ENCODE measurements at places on chromosomes 6 and 20.

- no peak for DNase-seq
Observed at GRCh38 chr6:107550241-107550840, 60.4 kb downstream of the SOBP start.

DNA sequence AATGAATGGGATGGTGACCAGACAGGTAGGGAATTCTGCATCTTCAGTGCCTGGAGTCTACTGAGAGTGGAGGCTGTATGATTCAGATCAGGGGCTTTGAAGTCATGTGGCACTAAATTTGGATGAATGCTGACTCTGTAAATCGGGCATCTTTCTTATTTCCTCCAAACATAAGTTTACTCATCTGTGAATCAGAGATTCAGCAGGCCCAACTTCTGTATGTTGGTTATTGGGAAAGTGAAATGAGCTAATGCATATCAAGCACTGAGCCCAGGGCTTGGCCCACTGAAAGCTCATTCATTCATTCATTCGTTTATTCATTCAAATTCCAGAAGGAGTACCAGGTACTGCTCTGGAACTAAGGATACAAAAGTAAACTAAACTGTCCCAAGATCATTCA is 192.3 kb upstream of the RIN2 start:
- DNase-seq = no peak

DNA sequence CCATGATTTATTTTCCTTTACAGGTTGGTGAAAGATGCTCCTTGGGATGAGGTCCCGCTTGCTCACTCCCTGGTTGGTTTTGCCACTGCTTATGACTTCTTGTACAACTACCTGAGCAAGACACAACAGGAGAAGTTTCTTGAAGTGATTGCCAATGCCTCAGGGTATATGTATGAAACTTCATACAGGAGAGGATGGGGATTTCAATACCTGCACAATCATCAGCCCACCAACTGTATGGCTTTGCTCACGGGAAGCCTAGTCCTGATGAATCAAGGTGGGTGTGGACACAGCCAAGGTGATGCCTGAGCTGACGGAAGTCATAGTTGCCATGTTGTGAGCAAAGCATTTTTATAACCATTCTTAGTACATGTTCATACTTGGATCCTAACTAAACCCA is 34.6 kb upstream of the CALHM6 start:
- no peak for DNase-seq

- DNase-seq = no peak
Observed at GRCh38 chr6:148854096-148854495, 107.3 kb downstream of the UST start.

DNA sequence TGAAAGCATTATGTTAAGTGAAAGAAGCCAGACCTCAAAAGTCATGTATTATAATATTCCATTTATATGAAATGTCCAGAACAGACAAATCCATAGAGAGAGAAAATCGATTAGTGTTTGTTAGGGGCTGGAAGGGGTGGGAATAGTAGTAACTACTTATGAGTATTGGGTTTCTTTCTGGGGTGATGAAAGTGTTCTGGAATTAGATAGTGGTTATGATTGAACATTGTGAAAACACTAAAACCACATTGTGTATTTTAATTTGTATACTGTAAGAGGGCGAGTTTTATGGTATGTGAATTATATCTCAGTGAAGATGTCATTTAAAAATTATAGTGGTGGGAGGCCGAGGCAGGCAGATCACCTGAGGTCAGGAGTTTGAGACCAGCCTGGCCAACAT is 52.0 kb upstream of the KIF13A start:
- DNase-seq = peak; percentile 70

GRCh38 chr6:30974490-30975252 is 8.8 kb upstream of the MUC21 start:
- no peak for DNase-seq

DNA sequence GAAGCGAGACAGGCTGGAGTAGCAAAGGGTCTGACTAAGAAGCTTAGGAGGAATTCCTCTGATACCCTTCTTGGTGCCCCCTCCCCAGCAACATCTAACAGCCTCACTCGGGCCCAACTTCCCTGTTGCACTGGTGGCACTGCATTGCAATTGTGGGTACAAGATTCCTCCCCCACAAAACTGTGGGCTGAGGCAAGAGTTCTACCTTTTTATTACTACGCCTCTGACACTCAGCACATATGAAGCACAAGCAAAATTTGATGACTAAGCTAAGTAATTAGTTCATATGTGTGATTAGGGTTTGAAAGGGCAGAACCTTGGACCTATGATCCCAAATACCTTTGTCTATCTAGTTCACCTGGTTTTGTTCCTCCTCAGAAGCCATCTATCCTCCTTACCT is 83.5 kb downstream of the ZHX3 start:
- DNase-seq = no peak

GRCh38 chr6:53335224-53335994 is 13.3 kb downstream of the ELOVL5 start:
- DNase-seq = no peak

DNA sequence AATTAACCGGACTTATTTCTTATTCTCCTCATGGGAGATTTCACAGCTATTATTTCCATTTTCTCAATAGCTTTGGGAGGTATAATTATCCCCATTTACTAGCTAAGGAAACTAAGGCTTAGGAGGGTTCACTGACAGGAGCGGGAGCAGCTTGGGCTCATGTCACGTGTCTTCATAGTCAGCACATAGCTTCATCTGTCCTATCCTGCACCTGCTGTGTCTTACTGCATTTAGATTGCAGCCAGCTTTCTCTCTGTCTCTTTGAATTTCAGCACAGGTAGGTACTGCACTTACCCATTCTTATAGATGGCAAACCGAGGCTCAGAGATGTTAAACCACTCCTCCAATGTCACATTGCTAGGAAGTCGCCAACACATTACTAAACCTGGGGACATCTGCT is 839.9 kb downstream of the MAFB start:
- no peak for DNase-seq

- no peak for DNase-seq
Observed at GRCh38 chr6:168311410-168312124, 8.0 kb downstream of the DACT2 start.

DNA sequence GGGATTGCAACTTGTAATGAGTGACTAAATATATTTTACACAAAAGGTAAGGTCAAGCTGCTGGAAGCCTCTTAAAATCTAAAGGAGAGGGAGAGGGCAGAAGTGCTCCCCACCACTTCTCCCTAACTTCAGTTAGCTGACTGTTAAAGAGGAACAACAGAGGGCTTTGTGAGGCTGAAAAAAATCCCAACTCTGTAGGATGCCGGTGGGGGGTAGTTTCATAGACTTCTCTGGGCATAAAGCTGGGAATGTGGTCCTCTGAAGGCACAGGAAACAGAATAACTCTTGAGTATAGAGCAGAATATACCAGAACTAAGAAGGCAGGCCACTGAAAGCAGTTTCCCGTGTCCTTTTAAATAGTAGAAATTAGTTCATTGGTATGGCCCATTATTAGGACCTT is 71.6 kb downstream of the KIF6 start:
- no peak for DNase-seq

GRCh38 chr6:98833307-98834059 is 891 bp upstream of the POU3F2 start:
- DNase-seq = peak; percentile 31

DNA sequence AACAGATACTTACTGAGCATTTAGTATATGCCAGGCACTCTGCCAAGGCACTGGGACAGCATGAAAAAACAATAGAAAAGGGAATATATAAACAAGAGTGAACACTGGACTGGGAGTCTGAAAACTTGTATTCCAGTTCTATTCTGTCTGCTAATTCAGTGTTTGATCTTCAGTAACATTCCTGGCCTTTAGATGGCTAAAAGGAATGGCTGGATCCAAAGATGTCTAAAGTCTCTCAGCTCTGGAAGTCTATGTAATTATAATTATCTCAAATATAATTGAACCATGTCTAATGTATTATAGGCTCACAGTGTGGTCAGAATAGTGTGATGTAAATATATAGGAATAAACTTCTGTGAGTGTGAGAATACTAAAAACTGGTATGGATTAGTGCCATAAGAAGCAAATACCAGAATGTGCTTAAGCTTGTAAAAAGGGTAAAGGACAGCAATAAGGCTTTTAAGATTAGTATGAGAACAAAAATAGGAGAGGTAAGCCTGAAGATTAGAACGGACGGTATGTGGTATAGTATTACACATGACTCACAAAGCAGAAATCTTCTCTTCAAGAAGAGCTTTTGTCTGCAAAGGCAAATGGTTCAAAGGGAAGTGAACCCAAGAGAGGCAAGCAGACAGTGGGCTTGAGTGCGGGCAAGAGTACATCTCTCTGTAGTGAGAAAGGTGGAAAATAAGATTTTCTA is 68.5 kb downstream of the TMEM200A start:
- DNase-seq = peak; percentile 88

DNA sequence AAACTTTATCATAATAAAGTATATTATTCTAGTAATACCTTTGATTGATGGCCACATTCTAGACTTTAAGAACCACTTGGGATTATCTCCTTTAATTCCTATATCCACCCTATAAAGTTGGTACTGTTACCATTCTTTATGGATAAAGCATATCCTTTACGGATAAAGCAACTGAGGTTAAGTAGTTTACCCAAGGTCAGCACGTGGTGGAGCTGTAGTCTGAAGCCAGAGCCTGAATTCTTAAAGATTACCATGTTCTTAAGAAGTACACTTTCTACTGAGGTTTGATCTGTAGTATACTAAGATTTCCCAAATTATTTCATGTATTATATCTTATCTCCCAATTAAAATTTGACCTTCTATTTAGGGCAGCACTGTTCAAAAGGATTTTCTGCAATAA is 3.0 kb upstream of the NCOA7 start:
- DNase-seq = peak; percentile 66

GRCh38 chr6:81772741-81773140 is 20.3 kb upstream of the TENT5A start:
- DNase-seq = peak; percentile 84

DNA sequence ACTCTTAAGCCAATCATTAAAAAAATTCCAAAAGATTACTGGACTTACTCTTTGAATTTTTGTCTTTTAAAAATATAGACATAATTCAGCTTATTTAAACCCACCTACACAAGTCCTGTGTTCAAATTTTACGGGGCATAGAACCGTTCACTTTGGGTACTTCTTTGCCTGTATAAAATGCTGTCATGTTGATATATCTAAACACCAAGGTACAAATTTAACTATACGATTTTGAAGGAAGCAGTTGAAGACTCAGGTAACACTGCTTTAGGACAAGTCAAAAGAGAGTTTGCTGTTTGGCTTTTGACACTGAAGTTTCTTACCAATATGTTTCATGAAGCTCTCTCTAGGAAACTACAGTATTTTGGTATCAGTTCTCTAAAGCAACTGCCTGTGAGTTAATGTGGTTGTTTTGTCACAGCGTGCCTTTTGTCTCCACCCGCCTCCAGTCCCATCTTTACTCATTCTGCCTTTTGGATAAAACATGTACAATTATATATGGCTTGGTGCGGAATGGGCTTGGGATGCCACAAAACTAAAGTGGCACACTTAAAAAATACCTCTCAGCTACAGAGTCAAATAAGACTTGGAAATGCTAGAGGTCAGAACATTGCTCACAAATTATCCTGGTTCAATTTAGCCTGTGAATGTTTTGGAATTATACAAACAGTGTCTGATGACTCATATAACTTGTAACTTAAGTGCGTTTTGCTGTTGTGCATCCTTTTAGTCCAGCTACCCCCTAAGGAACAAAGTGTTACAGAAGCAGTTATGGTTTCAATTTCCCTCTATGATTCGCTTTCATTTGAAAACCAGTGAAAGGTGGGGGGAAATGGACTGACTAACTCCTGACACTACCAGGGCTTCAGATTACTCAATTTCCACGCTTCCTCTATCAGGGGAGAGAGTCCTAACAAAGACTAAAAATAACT is 38.7 kb downstream of the RGS17 start:
- DNase-seq = peak; percentile 97

DNA sequence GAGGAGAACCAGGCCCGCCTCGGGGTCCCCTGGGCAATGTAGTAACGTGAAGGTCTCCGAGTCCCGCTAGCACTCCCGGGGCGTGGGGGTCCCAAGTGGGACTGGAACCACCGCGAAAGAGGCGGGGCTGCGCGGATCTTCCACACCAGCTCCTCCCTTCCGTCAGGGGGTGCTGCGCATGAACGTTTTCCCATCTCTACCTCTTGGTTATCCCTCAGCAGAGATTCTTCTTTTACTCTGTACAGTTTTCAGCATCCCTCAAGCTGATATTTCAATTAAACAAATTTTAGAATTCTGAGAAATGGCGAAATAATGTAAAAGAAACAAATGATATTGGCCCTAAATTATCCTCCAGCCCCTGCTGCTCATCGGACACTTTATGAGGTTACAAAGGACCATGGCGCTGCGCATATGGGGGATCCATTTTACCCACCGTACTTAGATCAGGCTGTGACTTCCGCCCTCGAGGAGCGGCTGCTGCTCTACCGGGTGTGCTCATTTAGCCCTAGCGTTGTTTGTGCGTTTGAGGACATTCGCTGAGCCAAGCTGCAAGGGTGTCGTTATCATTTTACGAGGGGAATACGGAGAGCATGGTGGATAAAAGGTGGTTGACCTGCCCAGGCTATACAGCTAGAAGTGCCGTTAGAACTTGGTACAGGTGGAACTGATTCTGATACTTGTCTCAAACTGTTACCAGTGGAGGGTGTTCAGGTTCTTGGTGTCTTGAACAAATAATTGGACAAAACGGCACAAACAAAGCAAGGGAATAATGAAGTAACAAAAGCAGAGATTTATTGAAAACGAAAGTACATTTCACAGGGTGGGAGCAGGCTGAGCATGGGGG is 75.2 kb upstream of the CHD6 start:
- peak; percentile 92 for DNase-seq

DNA sequence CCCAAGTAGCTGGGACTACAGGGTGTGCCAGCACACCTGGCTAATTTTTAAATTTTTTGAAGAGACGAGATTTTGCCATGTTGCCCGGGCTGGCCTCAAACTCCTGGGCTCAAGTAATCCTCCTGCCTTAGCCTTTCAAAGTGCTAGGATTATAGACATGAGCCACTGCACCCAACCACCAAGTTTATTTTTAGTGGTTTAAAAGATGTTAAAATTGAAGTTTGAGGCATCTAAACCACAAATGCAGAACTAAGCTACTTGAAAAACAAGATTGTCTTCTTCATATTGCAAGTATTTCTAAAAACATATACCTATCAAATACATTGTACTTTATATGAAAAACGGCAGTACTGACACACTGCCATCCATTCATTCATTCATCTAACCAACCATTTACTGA is 31.6 kb downstream of the WASF1 start:
- no peak for DNase-seq

GRCh38 chr6:105780146-105780860 is 305.8 kb upstream of the PRDM1 start:
- DNase-seq = peak; percentile 18

GRCh38 chr20:4091490-4092479 is 76.4 kb upstream of the RNF24 start:
- no peak for DNase-seq
